ENCODE measurements at places on chromosomes 2 and 18.

DNA sequence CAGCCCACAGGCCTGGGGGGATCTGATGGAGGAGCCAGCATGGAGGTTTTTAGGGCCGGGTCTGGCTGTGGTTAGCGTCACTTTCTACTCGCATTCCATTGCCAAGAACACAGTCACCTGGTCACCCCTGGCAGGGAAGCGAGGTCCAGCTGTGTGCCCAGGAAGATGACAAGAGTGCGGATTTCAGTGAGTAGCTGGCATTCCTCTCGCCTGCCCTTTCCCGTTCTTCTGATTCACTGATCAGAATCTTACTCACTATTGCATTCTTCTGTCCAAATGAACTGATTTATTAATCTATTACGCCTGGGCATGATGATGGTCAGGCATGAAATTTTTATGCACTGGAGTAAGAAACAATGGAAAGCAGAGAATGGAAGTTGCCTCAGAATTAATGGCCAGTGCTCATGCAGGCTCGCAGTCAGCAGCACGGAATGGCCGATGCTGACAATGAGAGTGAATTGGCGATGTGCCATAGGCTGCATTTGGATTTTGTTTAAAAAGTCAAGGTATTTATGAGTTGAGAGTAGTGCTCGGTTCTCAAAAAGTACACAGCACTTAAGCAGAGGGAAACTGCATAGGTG, 76.4 kb upstream of the MGAT5 start:
- no peak for DNase-seq

- DNase-seq, result peak; percentile 21
Measured at GRCh38 chr2:46171411-46171953, 125.7 kb upstream of the EPAS1 start.

- DNase-seq, result no peak
Measured at GRCh38 chr18:54209471-54210180, 14.8 kb downstream of the MBD2 start.

DNA sequence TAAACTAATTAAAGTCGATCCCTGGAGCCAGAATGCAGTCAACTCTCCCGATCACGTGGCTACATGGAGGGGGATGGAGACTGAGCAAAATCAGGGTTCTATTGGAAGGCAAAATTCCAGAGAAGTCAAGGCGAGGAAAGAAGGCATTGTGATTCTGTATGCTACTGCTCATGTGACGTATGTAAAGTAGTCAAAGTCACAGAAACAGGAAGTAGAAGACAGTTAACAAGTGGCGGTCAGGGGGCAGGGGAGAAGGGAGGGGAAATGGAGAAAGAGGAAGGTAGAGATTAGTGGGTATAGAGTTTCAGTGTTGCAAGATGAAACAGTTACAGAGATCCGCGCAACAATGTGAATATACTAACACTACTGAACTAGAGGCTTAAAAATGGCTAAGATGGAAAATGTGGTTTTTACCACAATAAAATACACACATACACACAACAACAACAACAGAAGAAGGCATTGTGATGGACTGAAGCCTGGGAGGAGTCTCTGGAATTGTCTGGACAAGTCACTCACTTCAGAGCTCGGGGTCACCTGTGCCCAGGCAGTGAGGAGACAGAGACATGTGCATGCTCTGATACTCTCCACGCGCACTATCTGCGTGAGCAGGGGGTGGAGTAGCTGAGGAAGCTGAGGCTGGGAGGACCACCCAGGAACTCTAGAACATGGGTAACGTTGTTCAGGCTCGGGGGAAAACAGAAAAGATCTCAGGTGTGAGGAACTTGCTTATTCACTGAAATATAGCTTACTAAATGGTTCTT, 89.9 kb upstream of the CDCA7 start:
- peak; percentile 3 for DNase-seq

GRCh38 chr2:120670771-120671480, 64.7 kb upstream of the GLI2 start:
- no peak for DNase-seq

DNA sequence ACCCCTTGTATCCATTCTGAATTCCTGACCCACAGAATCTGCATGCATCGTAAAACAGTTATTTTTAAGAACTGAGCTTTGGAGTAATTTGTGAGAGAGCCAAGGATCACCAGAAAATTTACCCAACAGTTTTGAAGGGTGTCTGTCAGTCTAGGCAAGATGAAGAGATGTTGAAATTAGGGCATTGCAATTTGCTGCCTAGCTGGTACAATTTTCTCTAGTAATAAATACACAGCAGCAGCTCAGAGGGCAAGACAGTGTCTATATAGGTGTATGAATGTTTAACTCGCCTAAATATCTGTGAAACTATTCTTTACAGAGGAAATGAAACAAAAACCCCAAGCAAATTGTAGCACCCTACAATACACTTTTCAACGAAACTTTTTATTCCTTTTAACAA, 377.8 kb upstream of the POU3F3 start:
- no peak for DNase-seq

- DNase-seq, result no peak
Measured at GRCh38 chr2:237150186-237150585, 64.5 kb downstream of the COPS8 start.

GRCh38 chr2:105371810-105372209, 27.0 kb downstream of the FHL2 start:
- no peak for DNase-seq

DNA sequence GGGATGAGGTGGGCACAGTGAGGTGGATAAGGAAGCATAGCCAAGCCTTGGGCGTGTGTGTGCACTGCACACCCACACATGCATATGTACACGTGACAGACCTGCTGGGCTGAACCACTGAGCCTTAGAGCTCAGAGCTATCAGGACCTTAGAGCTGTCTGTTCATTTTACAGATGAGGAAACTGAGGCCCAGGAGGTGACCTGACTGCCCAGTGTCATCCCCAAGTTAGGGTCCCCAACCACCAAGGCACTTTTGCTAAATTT, 8.2 kb upstream of the SNED1 start:
- DNase-seq, result no peak

GRCh38 chr2:63192169-63192888, 141.7 kb downstream of the OTX1 start:
- no peak for DNase-seq

GRCh38 chr2:202871300-202872141, at the start of gene ICA1L:
Gene ICA1L (minus strand): TSS chr2:202871766. CDS start chr2:202829009, 42,757 bp downstream.
- DNase-seq, result no peak

DNA sequence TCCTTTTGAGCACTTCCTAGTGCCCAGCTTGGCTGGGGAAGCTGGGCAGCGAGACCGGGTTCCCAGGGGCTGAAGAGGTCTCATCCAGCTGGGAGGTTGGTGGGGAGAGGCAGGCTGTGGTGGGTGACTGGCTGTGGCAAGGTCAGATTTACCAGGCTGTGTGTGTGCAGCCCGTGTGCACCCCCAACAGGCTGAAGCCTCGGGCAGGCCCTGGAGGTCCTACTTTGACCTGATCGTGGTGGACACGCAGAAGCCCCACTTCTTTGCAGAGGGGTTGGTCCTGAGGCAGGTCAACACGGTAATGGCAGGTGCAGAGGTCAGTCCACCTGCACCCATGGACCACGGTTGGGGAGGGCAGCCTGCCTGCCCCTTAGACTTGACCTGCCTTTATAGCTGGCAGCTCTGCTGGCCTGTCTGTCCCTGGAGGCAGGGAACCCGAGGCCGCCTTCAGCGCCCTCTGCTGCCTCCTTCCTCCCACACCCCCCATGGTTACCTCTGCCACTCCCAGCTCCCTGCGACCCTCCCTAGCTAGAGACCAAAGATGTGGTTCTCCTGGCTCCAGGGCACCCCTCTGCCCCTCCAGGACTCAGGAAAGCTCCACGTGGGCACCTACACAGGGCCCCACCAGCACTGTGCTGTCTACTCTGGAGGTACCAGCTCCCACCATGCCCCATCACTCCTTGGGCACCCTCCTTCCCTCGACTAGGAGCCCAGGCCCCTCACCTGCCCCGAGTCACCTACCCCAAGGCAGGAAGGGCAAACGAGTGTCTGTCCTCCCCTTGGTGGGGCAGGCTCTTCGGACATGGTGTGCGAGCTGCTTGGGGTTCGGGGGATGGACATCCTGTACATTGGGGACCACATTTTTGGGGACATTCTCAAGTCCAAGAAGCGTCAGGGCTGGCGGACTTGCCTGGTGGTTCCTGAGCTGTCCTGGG, 4.0 kb downstream of the NT5DC4 start:
- no peak for DNase-seq

DNA sequence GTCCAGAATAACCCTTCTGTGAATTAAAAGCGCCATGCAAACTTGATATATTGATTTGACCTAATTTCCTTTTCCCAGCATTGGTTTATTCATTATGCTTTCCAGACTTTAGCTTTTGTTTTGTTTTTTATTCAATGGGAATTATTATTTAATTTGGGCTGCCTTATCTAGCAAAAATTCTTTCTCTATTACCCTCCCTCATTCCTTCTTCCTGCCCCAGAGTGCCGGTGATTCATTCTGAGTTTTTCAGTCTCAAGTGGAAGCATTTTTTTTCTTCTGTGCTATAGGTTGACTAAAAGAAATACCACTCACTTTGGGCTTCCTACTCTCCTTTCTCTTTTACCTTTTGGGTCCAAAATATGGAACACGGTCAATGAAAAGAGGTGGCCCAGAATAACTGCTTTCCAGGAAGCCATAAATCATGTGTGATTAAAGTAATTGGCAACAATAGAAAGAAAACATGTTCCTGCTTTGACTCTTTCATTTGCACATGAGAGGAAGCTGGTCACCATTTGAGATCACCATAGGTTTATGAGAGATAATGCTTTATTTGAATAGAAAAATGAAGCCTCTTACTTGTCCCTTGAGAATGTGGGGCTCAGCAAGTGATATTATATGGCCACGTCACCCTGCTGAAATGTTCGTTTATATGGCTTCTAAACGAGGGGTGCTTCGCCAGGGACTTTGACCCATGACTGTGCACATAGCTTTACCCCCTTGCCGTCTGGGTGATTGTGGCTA, 422.8 kb upstream of the ZEB2 start:
- DNase-seq, result no peak
